ELR (cell line): ENCODE measurements at places on chromosomes 2 and 18.

DNA sequence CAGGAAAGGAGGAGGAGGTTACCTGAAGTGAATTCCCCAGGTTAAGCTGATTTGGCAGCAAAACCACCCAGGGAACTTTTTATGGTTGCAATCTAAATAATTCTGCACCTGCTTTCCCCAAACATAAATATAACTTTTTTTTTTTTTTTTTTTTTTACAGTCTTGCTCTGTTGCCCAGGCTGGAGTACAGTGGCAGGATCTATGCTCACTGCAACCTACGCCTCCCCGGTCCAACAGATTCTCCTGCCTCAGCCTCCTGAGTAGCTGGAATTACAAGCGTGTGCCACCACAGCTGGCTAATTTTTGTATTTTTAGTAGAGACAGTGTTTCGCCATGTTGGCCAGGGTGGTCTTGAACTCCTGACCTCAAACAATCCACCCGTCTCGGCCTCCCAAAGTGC, 16.1 kb upstream of the PPP1CB start:
- no peak for DNase-seq

GRCh38 chr18:48915626-48916425, 34.9 kb downstream of the SMAD7 start:
- DNase-seq: no peak

DNA sequence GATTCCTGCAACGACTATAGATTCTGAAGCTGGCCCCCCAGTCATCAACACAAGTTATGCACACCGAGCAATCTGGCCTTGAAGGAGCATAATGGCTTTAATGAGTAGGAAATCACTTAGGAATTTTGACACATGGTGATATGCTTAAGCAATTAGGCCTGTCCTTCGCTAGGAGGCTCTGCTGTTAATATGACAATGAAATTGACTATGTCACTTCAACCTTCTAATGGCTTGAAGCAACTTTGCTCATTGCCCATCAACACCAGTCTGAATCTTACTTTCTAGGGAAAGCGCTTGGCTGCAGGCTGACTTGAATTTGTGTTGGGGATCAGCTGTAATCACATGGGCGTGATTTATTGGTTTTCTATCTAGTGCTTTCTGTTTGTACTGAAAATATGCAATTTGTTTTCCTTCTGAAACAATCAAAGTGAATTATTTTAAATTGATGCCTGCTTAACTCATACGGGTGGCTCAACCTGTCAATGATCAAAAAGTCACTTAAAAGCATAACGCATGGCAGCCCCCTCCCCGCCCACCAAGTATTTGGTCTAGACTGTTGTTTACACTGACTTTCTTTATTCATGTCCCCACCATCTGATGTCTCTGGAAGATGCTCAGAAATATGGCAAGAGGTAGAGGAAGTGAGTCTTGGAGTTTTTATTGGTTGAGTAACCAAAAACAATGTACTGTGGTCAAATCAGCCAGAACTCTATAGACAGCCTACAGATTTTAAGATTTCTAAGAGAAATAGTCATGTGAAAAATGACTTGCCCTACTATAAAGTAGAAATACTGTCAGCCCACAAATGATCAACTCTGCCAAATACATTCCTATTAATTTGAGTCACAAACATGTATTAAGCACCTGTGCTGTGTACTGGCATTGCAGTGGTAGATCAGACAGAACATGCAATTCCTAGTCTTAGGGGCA, 344.9 kb downstream of the RBM43 start:
- peak; percentile 47 for DNase-seq

DNA sequence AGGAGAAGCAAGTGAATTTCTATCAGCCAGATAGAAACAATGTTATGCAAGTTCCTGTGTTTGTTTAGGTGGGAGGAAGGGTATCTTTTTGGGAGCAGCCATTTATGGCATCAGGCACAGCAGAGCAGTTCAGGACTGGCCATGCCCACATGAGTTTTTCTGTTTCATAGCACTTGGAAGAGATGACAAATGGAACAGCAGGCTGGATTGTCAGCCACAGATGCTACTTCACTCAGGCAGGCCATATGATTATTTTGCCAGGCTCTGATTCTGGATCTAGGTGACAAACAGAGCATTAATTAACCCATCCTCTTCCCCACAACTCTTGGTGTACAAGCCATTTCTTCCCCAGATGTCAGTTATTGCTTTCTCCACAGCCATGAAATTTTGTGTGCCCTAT, 63.8 kb downstream of the GALNT13 start:
- no peak for DNase-seq

DNA sequence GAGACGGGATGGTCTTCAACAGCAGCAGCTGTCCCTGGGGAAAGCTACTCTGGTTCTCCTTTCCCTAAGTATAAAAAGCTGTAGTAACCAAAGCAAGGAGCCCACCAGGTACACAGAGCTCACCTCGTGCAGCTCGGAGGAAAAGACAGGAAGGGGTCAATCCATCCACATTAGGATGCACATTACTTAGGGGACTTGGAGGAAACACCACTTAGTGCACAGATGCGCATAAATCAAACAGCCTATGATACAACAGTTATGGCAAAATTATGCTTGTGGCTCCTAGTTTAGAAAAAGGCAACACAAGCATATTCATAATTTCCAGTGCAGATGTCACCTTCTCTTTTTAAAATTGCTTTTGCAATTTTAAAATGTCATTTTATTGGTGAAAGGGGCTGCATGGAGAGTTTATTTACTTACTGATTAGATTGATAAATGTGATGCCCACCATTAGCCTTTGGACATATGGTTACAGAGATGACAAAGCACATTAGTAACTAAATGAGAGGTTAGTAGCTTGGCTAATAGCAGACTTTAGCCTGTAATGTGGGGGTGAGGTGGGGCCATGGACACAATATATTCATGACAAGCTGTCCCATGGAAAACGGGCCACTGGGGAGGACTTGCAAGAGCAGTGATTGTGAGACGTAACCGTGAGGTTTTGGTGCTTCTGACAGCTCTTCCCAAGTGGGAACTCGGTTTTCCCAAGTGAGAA, 199.8 kb downstream of the MYT1L start:
- no peak for DNase-seq

DNA sequence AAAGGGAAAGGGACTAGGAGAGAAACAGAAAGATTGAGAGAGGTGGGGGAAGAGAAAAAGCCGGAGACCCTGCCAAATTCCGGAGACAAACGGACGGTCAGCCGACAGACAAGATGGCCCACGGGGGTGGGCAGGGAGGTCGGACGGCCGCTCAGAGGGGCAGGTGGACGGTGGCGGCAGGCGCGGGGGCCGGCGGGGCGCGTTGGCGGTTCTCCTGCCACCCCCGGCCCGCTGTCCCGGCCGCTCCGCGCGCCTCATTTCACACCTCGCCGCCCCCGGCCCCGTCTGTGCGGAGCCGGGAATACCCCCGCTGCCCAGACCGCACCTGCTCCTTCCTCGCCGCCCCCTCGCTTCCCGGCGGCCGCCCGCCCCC, 935 bp downstream of the SLC30A3 start:
- no peak for DNase-seq

- no peak for DNase-seq
These were observed 318.8 kb downstream of the RND3 start for GRCh38 chr2:150168595-150169236.

- no peak for DNase-seq
These were observed 57.2 kb upstream of the SPOPL start for GRCh38 chr2:138444411-138444810.

GRCh38 chr2:7437141-7437540, 519.9 kb downstream of the RNF144A start:
- DNase-seq: no peak

DNA sequence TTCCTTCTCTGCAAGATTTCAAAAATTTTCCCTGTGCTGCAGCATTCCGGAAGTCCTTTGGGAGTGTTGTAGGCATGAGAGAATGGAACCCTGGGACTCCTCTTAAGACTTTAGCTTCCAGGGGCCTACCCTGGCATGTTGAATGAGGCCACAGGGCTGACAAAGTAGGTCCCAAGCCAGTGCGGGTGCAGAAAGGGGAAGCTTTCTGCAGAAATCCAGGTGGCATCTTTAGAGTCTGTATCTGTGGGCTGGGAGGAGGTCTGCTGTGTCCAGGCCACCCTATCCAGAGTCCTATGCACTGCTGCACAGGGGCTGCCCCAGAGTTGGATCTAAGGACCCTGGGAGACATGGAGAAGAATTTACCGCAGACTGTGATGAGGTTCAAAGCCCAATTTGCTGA, 1.9 kb upstream of the SIX2 start:
- no peak for DNase-seq

GRCh38 chr2:86023366-86023712, 82.3 kb downstream of the POLR1A start:
- no peak for DNase-seq

- peak; percentile 60 for DNase-seq
These were observed 216.7 kb downstream of the GLI2 start for GRCh38 chr2:120952318-120952717.

DNA sequence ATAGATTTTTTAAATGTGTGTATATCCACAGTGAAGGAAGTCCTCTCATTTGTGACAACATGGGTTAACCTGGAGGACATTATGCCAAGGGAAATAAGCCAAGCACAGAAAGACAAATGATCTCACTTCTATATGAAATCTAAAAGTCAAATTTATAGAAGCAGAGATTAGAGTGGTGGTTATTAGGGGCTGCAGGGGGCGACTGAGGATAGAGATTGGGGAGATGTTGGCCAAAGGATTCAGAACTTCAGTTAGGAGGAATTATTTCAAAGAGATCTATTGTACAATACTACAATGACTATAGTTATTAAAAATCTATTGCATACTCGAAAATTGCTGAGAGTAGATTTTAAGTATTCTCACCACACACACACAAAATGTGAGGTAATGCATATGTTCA, 252.4 kb upstream of the SLC39A10 start:
- DNase-seq: no peak

DNA sequence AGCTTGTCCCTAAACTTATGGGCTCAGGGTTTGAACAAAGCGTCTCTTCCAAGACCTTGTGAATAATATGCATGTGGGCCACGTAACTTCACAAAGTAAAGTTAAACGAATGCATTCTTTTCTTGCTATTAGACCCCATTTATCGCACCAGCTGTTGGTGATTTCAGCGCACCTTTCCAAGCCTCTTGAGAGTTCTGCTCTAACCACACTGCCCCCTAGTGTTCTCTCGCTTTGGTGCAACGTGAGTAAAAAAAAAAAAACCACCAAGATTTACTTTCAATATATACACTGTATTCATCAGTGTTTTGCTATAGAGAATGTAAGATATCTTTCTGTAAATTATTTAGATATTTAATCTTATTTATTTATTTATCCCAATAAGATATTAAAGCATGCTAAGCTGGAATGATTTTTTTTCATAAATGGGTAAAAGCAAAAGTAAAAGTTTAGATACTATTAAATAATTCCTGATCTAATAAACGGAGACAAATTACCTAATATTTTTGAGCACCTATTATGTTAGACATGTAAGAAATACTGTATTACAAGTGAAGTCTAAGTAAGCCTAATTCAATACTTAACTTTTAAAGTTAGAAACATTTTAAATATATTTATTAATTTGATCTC, 459.5 kb downstream of the DLGAP1 start:
- DNase-seq: peak; percentile 75

- no peak for DNase-seq
These were observed 21.5 kb downstream of the MPPE1 start for GRCh38 chr18:11886577-11887110.

GRCh38 chr2:200738590-200738989, 73.1 kb upstream of the BZW1 start:
- no peak for DNase-seq

- DNase-seq: peak; percentile 35
These were observed 146.3 kb upstream of the LMAN1 start for GRCh38 chr18:59505356-59505755.

DNA sequence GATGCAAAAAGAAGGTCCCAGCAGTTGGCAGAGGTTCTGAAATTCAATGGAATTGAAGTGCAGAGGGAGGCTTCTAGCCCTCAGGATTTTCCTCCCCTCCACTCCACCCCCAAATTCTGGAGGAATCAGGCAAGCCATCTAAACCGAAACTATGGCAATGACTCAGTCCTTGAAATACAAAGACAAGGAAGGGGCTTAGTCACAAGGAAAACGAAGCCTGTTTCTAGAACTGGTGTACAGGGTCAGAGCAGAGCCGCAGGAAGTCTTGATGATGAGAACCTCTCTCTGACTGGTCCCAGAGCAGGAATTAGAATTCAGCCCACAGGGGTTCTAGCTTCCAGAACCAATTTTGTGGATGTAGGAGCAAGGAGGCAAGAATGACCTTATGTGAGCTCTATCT, 111.7 kb upstream of the SCN1A start:
- peak; percentile 97 for DNase-seq

- DNase-seq: no peak
These were observed 270.7 kb upstream of the KLHL29 start for GRCh38 chr2:23114299-23114698.

DNA sequence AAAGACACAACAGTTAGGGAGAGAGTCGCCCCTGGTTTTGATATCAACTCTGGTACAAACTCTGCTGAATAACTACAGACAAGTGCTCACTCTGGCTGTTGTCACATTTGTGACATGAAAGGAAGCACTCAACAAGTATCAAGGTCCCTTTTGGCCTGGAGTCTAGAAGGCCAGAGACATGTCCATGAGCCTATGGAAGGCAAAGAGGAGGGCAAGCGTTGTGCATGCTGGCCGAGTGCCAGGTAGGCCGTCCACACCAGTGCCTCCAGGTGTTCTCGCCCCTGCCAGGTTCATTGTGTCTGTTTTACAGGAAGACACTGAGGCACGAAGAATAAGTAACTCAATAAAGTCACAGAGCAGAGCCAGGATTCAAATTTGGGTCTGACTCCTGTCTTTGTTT, 21.1 kb downstream of the ILKAP start:
- no peak for DNase-seq

DNA sequence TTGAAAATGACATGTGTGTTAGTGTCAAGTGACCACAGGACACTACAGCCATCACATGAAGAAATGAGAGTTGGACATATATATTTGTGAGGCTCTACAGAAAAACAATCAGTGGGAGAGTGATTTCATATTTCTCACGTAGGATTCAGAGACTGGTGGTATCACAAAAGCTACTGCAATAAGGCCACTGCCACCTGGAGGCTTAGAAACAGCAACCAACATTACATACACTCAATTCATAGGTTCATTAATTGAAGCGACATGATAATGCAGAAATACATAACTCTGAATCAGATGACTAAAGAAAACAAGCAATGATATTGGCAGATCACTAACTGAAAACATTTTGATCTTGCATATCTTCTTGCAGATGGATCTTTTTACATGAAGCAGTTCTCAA, 248.1 kb upstream of the KLHL14 start:
- no peak for DNase-seq

- DNase-seq: peak; percentile 22
These were observed at the start of gene IGFBP5 for GRCh38 chr2:216695401-216695821. Gene IGFBP5, minus strand, starts transcription at chr2:216695549. Its CDS starts 774 bp downstream, at chr2:216694775.
